ENCODE measurements at places on chromosomes 3 and 15.

- no peak for DNase-seq
Observed at GRCh38 chr3:59704292-59704691, 654.5 kb upstream of the CFAP20DC start.

DNA sequence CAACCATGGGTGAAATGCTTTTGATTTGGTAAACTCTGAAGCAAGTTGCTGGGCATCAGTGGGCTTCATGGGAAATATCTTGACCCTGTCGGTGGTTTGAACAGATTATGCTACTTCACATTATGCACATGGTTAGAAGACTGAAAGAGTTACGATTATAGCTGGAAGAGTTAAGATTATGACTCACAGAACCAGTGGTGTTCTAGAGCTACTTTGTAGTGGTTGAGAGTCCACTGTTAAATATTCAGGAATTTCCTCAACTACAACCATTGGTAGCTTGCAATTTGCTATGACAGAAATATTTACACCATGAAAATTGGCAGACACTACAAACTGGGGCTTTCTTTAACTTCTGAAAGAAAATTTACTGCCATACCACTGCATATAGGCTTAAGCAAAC is 99.3 kb downstream of the GADL1 start:
- no peak for DNase-seq

DNA sequence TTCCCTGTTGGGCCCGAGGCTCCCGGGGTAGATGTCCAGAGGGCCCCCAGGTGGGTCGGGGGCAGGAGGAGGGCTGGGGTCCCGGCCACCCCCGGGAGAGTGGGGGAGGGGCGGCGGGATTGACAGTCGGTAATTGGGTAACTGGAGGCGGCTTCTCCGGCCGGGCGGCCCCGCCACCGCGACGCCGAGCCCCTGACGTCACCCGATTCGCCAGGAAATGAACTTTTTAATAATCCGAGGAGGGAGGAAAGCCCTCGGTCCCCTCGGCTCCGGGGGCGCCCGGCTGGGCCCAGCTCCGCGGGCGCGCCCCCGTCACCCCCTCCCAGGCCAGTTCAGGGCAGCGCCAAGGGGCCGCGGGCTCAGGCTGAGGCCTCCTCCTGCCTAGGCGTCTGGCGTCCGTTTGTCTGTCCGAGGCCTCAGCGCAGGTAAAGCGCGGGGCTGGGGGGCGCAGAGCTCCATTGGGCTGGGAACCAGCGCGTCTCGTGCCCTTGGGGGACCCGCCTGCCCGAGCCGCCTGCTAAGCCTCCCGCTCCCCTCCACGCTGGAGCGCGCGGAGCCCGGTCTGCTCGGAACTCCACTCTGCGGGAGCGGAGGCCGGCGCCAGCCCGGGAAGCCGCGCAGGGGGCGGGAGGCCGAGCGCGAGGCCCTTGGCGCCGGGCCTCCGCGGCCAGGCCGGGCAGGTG is 3.9 kb downstream of the GATA2 start:
- DNase-seq = no peak

GRCh38 chr3:158909870-158910269 is 108.0 kb downstream of the MFSD1 start:
- no peak for DNase-seq

GRCh38 chr3:9736831-9737230 is 5.3 kb downstream of the BRPF1 start:
- no peak for DNase-seq

DNA sequence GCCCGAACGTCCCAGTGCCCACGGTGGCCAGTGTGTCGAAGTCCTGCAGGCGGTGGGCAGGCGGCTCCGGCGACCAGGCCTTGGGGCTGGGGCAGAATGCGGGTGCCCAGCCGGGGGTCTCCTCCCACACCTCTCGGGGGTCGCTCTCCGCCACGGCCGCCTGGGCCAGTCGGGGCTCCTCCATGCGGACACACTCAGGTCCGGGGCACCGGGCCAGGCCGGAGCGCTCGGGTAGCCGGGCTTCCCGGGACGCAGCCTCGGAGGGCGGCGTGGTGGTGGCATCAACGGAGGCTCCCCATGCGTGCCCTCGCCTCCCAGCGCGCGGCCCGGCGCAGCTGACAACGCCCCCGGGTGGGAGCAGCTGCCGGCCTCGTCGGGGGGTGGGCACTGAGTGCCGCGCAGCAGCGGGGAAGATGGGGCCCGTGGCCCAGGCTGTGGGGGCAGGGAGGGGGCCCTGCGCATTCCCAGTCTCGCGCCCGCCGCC is 30.1 kb upstream of the CERS3 start:
- DNase-seq = no peak
